GM06990 (cell line): ENCODE measurements at places on chromosomes 13 and 19.

DNA sequence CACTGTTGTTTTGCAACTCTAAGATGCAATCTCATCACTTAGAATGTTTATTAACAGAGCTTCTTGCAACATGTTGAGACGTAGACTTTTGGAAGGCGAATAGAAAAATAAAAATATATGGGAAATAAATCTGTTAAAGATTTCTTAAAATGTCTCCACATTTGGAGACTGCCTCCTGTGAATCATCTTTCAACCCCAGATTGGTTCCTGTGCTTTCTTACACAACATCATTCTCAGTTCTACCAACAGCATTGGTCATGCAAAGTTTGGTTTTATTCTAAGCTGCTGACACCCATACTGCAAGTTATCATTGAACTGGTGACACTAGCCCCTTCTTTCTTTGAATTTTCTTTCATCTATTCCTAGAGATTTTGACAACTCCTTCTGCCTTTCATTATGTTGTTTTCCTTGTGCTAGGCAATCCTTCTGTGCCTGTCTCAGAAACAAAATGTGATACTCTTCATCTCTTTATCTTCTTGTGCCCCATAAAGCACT, 1.6 kb upstream of the IGFL3 start:
- no peak for DNase-seq

- no peak for DNase-seq
Observed at GRCh38 chr19:13031917-13032623, 36.8 kb downstream of the NFIX start.

GRCh38 chr19:18430417-18431144, 7.4 kb downstream of the ISYNA1 start:
- no peak for DNase-seq

GRCh38 chr13:109740121-109740520, 46.3 kb downstream of the IRS2 start:
- DNase-seq: no peak

- no peak for DNase-seq
Observed at GRCh38 chr13:48448285-48448958, 35.5 kb upstream of the LPAR6 start.

DNA sequence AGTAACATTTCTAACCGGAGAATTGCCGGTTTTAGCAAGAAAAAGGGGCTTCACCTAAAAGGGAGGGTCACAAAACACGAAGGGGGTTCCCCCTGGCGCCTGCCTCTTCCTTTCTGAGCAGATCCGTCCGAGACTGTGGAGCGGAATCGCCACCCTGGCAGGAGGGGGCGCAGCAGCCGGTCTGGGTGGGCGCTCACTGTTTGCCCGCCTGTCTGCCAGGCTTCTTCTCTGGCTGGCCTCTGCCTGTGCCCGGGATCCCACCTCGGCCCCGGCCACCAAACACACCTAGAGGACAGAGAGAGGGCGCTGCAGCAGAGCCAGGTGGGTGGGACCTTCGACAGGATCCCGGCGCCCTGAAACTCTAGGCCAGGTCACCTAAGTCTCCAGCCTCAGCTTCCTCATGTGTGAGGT, 15.6 kb downstream of the LSM4 start:
- no peak for DNase-seq

GRCh38 chr19:40088299-40089047, 2.3 kb downstream of the ZNF780A start:
- no peak for DNase-seq

GRCh38 chr13:51981355-51981754, 29.9 kb downstream of the ATP7B start:
- no peak for DNase-seq

- no peak for DNase-seq
Observed at GRCh38 chr13:75071796-75072195, 410.2 kb downstream of the TBC1D4 start.

DNA sequence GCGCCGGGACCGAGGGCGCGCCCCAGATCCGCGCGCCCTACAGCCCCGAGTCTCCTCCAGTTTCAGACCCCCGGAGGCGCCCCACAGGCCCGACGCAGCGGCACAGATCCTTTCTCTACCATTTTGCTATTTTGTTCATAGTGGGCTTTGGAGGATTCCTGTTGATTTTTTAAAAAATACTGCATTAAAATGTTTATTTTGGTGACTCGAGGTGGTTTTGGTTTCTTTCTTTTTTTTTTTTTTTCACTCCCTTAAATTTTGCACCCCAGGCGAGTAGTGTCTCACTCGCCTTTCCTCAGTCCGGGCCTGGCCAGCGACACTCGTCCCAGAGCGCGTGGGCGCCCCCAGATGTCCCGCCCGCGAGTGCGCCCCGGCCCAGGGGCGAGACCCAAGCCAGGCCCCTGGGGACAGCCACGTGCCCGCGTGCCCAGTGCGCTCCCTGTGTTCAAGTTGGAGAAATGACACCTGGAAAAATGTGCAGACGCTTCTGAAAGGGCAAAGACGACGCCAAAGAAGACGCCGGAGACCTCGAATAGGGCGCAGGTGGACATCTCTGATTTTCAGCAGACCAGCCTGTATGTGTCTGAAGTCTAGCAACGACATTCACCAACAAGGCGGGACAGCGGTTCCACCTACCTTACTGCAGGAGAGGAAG, 471 bp upstream of the INSR start:
- DNase-seq: peak; percentile 81

- DNase-seq: no peak
Observed at GRCh38 chr13:84741253-84741652, 859.0 kb upstream of the SLITRK1 start.

GRCh38 chr19:32896516-32897214, 27.1 kb upstream of the SLC7A9 start:
- no peak for DNase-seq

DNA sequence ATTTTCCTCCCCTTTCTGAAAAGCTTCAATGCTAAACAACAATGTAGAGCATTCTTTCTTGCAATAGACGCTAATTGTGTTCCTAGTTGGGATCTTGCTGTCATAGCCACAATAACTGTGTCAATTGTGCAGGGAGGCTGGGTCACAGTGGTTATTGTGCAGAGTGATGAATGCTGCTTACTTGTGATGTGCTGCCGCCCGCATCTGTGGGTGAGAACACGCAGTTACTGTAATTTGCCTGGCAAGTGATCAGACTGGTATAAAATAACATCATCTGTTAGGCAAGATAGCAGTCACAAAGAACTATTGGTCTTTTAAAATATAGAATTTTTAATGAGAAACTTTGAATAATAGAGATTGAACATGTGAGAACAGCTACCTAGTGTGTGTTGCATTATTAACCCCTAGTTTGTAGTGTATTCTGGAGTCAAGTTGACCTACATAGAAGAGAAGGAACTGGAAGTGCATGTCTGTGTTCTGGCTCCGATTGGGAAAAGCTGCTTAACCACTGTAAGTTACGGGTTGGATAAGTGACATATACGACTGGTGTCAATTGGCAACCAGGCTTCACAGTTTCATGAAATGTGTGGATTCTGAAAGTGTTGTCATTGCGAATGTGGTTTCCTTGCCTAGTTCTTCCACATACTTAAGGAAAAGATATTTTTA, 43.6 kb downstream of the SLAIN1 start:
- no peak for DNase-seq

DNA sequence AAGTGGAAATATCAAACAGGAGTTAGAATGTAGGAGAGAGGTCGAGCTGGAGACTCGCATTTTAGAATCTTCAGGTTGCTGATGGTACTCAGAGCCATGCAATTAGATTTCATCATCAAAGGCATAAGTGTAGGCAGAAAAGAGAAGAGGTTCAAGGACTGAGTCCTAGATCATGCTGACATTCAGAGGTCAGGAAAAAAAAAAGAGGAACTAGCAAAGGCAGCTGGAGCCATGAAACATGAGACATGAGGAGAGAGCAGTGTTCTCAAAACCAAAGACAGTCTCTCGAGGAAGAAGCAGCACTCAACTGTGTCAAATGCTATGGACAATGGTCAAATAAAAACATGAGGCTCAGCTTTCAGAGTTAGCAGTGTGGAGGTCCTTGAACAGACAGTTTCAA, 12.4 kb upstream of the TPP2 start:
- DNase-seq: no peak

DNA sequence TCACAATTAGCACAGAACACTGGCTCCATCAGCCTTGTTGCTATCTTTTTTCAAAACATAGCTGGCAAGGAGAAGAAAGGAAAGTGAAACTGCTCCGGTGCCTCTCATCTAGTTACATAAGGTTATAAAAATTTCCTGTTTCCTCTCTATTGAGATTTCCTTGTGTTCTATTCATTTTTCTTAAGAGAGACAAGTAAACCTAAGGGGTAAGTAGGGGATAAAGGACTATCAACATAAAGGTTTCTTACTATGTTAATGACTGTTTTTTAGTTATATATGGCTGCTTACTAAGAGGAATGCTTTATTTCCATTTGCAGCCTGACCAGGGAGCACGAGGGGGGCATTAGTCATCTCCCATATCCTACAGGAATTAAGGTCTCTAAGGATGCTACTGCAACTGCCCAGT, 73.2 kb upstream of the MLNR start:
- DNase-seq: no peak

DNA sequence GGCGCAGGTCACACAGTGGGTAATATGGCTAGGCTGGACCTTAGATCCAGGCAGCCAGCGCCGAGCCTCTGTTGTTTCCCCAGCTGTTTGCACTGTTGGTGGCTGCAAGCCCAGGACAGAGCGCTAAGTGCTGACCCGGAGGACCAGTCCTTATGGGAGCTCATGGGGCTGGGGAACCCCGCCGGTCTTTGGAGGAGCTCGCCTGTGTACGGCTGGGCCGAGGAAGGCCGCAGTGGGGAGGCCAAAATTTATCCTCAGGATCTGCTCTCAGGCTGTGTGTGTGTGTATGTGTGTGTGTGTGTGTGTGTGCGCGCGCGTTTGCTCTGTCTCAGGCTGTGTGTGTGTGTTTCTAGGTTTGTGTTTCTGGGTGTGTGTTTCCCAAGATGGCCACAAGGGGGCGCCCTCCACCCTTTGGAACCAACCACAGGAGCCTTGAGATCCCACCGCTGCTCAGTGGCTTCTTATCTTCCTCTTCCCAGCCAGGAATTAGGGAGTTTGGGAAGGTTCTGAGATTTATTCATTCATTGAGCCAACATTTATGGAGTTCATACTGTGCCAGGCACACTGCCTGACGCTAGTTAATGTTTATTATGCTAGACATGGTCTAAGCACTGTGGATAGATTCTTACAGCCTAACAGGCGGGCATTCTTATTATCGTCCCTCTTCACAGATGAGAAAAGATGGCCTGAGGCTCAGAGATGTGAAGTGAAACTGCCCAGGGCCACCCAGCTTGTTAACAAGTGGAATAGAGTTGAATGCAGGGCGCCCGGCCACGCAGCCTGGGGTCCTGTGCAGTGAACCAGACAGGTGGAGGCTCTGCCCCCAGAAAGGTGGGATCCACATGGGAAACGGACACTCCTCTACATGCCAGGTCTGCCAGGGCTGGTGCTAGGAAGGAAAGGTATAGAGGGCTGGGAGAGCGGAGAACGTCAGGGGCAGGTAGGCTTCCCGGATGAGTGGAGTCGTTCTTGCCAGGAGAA, 13.0 kb downstream of the PGLYRP1 start:
- DNase-seq: peak; percentile 37

DNA sequence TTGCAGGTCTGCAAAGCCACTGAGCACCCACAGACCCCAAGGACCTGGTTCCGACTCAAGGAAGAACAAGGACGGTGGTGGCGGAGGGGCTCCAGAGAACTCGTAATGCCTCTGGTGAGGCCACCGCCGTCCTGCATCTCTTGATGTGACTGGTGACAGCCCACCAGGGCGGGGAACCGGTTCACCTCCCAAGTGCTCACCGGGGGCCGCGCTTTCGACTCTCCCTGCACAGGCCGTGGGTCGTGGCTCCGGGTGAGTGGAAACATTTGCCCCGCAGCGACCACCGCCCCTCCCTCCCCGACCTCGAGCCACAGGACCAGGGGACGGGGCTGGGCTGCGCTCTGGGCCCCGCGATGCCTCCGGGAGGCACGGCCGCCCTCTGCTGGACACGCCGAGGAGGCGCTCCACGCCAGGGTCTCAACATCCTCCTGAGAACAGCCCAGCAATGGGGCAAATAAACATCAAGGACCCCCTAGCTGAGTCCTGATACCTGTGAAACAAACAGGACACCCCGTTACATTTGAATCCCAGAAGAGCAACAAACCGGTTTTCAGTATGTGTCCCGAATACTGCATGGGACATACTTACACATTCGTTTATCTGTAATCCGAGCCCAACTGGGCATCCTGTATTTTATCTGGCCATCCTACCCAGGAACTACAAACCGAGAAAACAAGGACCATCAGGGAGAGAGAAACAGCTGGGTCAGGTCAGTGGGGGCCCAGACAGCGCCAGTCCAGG, 3.9 kb upstream of the PLPP2 start:
- no peak for DNase-seq

- peak; percentile 63 for DNase-seq
Observed at GRCh38 chr13:74026753-74027152, 107.5 kb downstream of the KLF12 start.

GRCh38 chr19:387777-388176, 21.2 kb downstream of the C2CD4C start:
- DNase-seq: no peak

GRCh38 chr19:5083547-5083965, 114.6 kb downstream of the KDM4B start:
- no peak for DNase-seq

DNA sequence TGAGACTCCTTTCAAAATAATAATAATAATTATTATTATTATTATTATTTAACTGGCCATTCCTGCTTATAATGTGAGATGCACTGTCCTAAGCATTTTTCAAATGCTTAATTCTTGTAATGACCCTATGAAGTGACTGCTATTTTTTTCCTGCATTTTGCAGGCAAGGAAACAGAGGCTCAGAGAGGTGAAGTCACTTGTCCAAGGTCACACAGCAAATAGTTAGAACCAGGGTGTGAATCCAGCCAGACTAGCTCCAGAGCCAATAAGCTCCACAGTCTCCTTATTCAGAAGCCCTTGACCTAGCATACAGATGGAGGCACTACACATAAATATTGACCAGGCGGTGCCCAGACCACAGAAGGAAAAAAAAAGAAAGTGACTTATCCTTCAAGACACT, 77.5 kb upstream of the CACNA1A start:
- DNase-seq: no peak

DNA sequence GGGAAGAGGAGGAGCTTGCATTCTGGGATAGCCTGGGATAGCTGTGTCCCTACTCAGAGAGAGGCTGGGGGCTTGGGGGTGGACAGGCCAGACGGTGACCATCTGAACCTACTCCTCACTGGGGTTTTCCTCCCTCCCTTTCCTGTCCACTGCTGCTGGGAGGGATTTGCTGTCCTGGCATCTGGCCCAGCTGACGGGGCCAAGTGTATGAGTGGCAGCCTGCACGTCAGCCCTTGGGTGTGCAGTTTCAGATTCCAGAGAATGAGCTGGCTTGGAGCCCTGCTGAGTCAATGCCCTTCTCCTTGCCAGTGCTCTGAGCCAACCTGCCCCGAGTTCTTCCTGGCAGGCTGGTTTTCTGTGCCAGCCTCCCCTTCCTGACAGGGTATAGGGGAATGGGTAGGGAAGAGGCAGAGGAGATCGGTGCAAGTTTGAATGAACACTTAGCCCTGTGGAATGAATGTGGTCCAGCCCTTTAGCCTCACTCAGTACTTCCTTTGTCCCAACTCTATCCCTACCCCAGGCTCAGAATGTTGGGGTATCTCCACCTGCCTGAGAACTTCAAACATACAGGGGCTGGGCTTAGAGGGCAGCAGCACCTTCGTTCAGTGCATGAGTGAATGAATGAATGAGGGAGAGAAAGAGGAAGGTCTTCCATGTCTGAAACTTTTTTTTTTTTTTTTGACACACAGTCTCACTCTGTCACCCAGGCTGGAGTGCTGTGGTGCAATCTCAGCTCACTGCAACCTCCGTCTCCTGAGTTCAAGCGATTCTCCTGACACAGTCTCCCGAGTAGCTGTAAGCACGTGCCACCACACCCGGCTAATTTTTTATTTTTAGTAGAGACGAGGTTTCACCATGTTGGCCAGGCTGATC, 1.8 kb upstream of the ANGPTL4 start:
- no peak for DNase-seq
